NCI-H1930 (cell line): ENCODE measurements at places on chromosomes 1 and 21.

DNA sequence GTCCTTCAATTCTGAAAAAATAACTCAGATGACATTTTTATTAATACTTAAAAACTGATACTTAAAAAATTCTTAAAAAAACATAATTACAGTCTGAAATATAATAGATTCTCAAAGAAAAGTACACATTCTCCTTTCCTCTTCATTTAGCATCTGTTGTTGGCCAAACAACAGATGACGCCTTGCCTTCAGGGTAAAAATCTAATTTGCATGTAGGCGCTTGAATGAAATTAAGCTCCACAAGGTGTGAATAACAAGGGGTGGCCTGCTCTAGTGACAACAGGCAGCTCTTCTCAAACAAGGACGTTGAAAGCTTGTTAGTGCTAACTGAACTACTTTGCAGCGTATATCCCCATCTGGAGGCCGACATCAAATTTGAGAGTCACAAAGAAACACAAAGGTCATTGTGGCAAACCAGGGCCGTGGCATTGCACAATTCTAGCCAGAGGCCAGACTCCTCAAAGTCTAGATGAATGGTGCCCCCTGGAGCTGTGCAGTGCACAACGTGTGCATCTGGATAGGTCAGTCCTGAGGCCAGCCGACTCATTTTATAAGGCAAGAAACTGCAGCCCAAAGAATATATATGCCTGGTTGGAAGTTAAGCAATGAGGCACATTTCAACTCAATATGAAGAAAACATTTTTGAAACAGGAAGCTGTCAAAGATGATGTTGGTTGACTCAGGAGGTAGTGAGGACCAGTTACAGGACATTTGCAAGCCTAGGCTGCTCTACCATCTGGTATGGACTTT is 459.2 kb upstream of the RUNX1 start:
- DNase-seq, result no peak

DNA sequence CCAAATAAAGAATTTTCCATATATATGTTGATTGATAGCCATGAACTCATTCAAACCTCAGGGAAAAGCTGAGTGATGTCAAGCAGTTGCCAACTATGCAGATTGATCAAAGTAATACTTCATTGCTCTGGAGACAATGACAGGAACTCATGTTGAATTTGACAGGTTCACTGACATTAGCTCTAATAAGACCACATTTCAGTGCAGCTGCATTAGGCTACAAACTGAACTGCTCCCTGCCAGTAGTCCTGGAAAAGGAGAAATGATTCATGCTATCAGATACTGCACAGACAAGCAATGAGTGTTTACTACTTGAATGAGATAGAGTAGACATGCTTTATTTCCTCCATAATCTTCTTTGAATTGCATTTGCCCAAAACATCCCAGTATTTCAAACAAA is 948.4 kb downstream of the MRPL39 start:
- DNase-seq, result no peak

DNA sequence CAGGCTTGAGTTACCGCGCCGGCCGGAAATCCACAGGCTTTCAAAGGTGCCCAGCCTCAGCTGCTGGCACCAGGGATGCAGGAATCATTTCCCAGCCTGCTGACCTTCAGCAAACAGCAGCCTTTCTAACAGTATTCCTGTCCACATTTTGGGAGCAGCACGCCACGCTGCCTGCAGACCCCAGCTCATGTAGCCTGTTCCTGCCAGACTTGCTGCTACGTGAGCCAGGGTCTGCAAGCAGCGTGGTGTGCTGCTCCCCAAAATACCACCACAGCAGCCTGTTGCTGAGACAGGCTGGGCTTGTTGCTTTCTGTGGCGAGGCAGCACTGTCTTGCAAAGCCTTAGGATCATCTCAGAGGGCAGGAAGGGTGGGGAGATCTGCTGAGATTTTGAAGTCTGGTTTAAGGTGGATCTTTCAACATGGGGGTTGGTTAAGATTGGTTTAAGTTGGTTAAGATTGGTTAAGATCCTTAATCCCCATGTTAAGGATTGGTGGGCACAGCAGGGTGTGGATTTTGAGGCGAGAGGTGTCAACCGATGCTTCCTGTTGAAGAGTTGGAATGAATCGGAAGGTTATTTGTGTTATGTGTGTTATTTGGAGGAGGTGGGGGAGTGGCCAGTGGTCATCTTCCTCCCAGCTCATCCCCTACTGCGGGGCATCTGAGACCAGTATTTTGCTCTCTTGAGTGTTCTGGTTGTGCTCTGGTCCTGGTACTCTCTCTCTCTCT is 12.9 kb downstream of the FAAH start:
- DNase-seq, result no peak

GRCh38 chr1:64162151-64162550 is 41.3 kb upstream of the UBE2U start:
- DNase-seq, result no peak

DNA sequence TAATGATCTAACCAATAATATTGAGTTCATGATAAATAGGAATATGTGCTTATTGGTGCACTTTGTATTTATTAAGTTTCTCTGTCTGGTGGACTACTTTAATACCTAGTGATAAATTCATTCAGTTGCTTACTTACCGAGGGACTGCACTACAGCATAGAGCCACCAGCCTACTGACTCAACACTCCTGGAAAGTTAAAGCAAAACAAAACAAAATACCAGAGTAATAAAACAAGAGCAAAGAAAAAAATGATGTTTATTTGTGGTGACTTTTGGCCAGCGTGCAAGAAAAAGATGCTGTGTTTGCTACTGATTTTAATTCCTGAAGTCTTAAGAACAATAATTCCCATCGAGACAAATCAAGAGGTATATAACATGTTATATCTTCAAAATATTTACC is 586.3 kb downstream of the PLA2G4A start:
- DNase-seq, result no peak

DNA sequence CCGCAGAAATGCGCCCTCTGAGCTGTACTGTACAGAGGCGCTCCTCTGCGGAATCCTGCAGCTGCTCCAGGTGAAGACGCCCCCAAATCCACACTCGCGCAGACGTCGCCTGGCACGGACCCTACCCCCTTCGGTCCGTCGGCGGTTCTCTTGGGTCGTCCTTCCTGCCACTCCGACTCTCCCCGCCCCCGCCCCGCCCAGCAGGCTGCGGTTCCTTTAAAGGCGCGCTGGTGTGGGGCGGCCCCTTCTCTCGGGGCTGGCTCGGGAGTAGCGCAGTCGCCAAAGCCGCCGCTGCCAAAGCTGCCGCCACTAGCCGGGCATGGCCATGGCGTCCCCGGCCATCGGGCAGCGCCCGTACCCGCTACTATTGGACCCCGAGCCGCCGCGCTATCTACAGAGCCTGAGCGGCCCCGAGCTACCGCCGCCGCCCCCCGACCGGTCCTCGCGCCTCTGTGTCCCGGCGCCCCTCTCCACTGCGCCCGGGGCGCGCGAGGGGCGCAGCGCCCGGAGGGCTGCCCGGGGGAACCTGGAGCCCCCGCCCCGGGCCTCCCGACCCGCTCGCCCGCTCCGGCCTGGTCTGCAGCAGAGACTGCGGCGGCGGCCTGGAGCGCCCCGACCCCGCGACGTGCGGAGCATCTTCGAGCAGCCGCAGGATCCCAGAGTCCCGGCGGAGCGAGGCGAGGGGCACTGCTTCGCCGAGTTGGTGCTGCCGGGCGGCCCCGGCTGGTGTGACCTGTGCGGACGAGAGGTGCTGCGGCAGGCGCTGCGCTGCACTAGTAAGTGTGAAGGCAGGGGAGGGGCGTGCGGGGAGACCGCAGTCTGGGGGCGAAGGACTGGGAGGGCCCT is at the start of gene RASSF5:
Gene RASSF5, plus strand, starts transcription at position 248 of the 846 bp plus-strand sequence. Its CDS starts 72 bp downstream, at position 320.
- no peak for DNase-seq

GRCh38 chr1:22500471-22500870 is 48.8 kb downstream of the ZBTB40 start:
- no peak for DNase-seq

DNA sequence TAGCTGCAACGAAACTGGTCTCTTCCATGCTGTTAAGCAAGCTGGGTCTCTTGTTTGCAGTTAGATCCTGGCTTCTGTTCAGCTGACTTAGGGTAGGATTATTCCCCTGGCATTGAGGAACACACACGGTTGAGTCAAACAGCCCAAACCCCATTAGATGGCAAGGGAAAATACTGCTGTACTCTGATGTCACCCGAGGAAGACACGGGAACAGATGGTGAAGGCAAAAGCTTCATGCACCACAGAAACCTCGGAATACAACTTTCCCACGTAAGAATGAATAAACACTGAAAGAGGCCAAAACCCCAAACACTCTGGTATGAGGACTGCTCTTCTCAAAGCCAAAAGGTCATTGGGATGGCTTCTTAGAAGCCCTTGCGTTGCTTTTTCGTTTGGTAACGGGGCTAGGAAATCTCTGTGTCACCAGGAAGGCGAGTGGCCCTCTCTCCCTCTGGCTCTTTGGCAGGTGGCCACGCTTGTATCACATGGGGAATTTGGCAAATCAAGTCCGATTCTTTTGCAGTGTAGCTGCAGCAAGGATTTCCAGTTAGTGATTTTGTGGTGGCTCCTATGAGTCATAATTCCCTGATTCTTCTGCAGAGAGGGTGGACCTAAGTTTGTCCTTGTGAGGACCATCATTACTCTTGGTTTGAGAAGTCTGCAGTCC is 16.7 kb upstream of the LYST start:
- no peak for DNase-seq
